Osteoblast (primary cell): ENCODE measurements at places on chromosomes 2 and 18. TPM values are rescaled to one million over a fixed set of nuclear protein-coding genes. Genes with fewer than 3 reads are reported as not detected.

The HTRA2 gene
- total RNA-seq: 51.8 and 53.6 TPM in 2 replicates

The REG3A gene
- total RNA-seq: not detected in 2 replicates

The SIX3 gene
- not detected in 2 replicates for total RNA-seq

The DUSP19 gene
- total RNA-seq: 2.4 and 2.9 TPM in 2 replicates

The ATG9A gene
- total RNA-seq: 56.0 and 60.8 TPM in 2 replicates

The AGXT gene
- total RNA-seq: not detected in 2 replicates

The AGAP1 gene
- 18.5 and 19.7 TPM in 2 replicates for total RNA-seq

The CRYGD gene
- not detected in 2 replicates for total RNA-seq

The RBM44 gene
- total RNA-seq: 0.59 and 0.72 TPM in 2 replicates

The CNGA3 gene
- total RNA-seq: 0.29 and 0.36 TPM in 2 replicates

The QPCT gene
- 25.0 and 25.7 TPM in 2 replicates for total RNA-seq

The VIL1 gene
- under 0.01 TPM in 1 of 2 replicates, not detected in the other for total RNA-seq

The ALPG gene
- total RNA-seq: not detected in 2 replicates

The COPS7B gene
- total RNA-seq: 19.5 and 19.7 TPM in 2 replicates

The GBX2 gene
- total RNA-seq: not detected in 2 replicates

The IL1R1 gene
- total RNA-seq: 89.8 and 116 TPM in 2 replicates

The SERPINB7 gene
- total RNA-seq: 0.36 and 0.88 TPM in 2 replicates

The HOXD10 gene
- not detected in 2 replicates for total RNA-seq

The CYS1 gene
- total RNA-seq: 0.36 and 1.5 TPM in 2 replicates

The L3MBTL4 gene
- total RNA-seq: 0.36 and 0.88 TPM in 2 replicates

The FAP gene
- total RNA-seq: 464 and 582 TPM in 2 replicates

The G6PC2 gene
- not detected in 2 replicates for total RNA-seq

The SERPINB13 gene
- total RNA-seq: under 0.01 TPM in 1 of 2 replicates, not detected in the other

The SCLY gene
- total RNA-seq: 11.6 and 12.4 TPM in 2 replicates

The RIT2 gene
- not detected in 2 replicates for total RNA-seq

The STAT4 gene
- 11.5 and 16.6 TPM in 2 replicates for total RNA-seq

The KCNE4 gene
- 37.6 and 40.4 TPM in 2 replicates for total RNA-seq

The CNNM3 gene
- total RNA-seq: 8.7 and 8.8 TPM in 2 replicates

The IL36B gene
- total RNA-seq: not detected in 2 replicates

The GATA6 gene
- 10.9 and 16.6 TPM in 2 replicates for total RNA-seq

The SP140 gene
- total RNA-seq: under 0.01 and 0.36 TPM in 2 replicates

The C2orf81 gene
- total RNA-seq: 0.72 and 1.5 TPM in 2 replicates

The LYPD6 gene
- total RNA-seq: under 0.01 and 0.59 TPM in 2 replicates

The LHCGR gene
- total RNA-seq: not detected in 2 replicates
